CD8-positive, alpha-beta memory T cell (primary cell): ENCODE measurements at places on chromosomes 3 and 15. TPM values are rescaled to one million over a fixed set of nuclear protein-coding genes. Genes with fewer than 3 reads are reported as not detected.

GRCh38 chr3:171293142-171293782 is 166.9 kb downstream of the TNIK start:
- H3K36me3 ChIP-seq: no peaks in the 10 kb centered on the region
- H3K27ac ChIP-seq: no peak overlapping the region
- no peaks in the 10 kb centered on the region for H3K27me3 ChIP-seq
- DNase-seq: no peak
- H3K4me1 ChIP-seq: peaks cover 37% of the 10 kb centered on the region
- no peak overlapping the region for H3K4me3 ChIP-seq

GRCh38 chr15:89496155-89497098 is at the start of gene RHCG:
TSS of gene RHCG (minus strand) at chr15:89496583. CDS start at chr15:89496544, 39 bp downstream.
- peaks cover 13% of the 10 kb centered on the region for H3K27me3 ChIP-seq
- no peak within 1 kb of the TSS for H3K4me3 ChIP-seq
- no peak for DNase-seq
- H3K4me1 ChIP-seq: no peaks in the 10 kb centered on the region

DNA sequence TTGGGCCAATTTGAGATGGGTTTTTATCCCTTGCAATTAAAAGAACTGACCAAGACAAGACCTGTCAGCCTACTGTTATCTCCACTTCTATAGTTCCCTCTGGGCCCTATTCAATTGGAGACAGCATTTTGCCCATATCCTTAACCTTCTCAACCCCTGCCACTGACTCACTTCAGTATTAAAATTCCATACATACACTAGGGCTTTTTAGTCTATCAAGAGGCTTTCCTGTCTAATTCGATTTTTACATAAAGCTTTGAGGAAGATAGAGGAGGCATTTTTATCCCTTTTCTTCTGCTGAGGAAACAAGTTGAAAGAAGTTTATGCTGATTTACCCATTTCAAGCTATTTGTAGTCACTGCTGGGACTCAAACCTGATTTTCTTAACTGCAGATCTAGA is 51.1 kb downstream of the GTF2E1 start:
- no peaks in the 10 kb centered on the region for H3K36me3 ChIP-seq
- H3K27me3 ChIP-seq: no peaks in the 10 kb centered on the region
- no peaks in the 10 kb centered on the region for H3K4me1 ChIP-seq
- H3K4me3 ChIP-seq: no peak overlapping the region

DNA sequence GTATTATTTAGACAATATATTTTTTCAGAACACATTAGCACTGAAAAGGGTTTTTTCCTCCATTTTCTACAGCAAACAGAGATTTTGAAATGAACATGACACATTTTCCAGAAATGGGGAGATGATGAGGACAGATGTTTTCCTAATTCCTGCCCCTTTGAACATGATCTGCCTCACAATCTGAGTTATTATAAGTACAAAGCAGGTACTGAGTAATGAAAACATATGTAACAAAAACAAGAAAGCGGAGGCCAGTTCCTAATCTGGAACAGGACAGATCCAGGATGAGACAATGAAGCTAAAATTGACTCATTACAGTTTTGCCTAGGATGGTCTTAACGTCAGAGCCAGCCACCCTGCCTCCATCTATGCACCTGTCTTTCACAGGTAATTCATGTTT is 642.8 kb upstream of the NR2F2 start:
- no peak overlapping the region for H3K27ac ChIP-seq
- H3K36me3 ChIP-seq: no peaks in the 10 kb centered on the region
- H3K4me3 ChIP-seq: no peak overlapping the region
- no peak for DNase-seq

- no peak overlapping the region for H3K27ac ChIP-seq
- no peaks in the 10 kb centered on the region for H3K27me3 ChIP-seq
- DNase-seq: no peak
These were observed 563.6 kb upstream of the NAALADL2 start for GRCh38 chr3:174295306-174296092.

KLHL25 gene
- total RNA-seq: 5.4 TPM

PLSCR2 gene
- not detected for total RNA-seq

TM4SF4 gene
- not detected for total RNA-seq

MB21D2 gene
- 1.1 TPM for total RNA-seq
